Activated T-cell treated with anti-CD3 and anti-CD28 coated beads, Interleukin-2, amount 50 U/mL, for 72 hours (primary cell): ENCODE measurements at places on chromosomes 5 and 9.

GRCh38 chr5:132477784-132478365 is 12.7 kb downstream of the IRF1 start:
- DNase-seq = no peak

- no peak for DNase-seq
These were observed 894 bp downstream of the LRRTM2 start for GRCh38 chr5:138874241-138874640.

- no peak for DNase-seq
These were observed 567.6 kb upstream of the ADAMTS16 start for GRCh38 chr5:4572311-4573100.

DNA sequence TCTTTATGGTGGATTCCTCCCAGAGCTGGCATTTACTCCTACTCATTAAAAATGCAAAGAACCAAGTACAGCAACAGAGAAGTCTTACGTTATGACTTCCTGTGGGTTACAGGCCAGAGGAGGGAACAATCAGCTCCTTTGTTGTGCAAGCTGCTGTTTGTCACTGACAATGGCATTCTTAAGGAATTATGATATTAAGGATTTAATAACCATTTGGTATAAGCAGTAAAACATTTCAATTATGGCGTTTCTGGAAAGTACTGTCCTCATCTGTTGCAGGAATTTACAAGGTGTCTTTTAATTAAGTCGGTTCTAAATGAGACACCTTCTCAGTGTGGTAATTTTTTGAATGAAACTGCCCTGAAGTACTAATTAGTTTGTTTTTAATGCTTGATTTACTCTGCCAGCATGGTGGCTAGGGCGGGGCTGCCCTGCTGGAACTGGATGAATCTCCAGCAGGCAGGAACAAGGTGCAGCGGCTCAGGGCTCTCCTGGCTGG is 49.1 kb upstream of the VDAC1 start:
- no peak for DNase-seq

- DNase-seq = no peak
These were observed 7.3 kb downstream of the SRFBP1 start for GRCh38 chr5:121968910-121969607.

DNA sequence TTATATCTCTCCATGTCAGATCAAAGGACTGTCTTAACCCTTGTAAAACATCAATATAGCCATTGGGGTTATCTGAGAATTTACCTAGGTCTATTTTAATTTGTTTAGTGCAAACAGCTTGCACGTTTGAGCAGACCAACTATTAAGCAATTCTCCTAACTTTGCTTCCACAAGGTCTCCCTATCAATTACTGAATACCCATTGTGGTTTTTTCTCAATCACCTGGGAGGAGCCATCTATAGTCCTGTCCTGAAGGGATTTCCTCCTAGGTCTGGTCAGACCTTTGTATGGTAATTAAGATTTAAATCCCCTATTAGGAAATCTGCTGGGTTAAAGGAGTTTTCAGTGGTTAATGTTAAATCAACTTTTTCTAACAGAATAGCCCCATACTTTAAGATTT is 48.9 kb upstream of the S1PR3 start:
- DNase-seq = no peak

GRCh38 chr5:107129051-107129450 is 541.7 kb downstream of the EFNA5 start:
- no peak for DNase-seq

DNA sequence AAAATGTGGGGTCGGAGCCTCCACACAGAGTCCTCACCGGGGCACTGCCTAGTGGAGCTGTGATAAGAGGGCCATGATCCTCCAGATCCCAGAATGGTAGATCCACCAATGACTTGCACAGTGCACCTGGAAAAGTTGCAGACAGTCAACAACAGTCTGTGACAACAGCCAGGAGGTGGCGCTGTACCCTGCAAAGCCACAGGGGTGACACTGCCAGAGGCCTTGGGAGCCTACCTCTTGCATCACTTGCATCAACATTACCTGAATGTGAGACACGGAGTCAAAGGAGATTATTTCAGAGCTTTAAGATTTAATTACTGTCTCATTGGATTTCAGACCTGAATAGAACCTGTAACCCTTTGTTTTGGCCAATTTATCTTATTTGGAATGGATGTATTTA is 614.1 kb upstream of the CDH9 start:
- DNase-seq = no peak

DNA sequence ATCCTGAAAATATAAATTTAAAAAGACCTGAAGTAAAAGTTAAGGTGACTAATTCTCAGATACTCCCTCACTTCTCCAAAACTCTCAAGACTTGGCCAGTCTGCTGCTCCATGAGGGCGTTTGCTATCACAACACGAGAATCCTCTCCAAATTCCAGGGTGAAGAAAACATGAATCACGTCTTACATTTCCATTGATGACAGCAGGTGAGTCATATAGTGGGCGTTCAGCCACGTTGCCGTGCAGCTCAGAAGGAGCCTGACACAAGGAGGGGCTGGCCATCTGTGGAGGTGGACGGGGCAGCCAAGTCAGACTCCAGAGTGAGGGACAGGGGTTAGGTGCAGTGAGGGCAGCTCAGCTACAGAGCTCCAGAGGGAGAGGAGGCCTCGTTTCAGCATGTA is 555.1 kb upstream of the ADAMTS16 start:
- no peak for DNase-seq

DNA sequence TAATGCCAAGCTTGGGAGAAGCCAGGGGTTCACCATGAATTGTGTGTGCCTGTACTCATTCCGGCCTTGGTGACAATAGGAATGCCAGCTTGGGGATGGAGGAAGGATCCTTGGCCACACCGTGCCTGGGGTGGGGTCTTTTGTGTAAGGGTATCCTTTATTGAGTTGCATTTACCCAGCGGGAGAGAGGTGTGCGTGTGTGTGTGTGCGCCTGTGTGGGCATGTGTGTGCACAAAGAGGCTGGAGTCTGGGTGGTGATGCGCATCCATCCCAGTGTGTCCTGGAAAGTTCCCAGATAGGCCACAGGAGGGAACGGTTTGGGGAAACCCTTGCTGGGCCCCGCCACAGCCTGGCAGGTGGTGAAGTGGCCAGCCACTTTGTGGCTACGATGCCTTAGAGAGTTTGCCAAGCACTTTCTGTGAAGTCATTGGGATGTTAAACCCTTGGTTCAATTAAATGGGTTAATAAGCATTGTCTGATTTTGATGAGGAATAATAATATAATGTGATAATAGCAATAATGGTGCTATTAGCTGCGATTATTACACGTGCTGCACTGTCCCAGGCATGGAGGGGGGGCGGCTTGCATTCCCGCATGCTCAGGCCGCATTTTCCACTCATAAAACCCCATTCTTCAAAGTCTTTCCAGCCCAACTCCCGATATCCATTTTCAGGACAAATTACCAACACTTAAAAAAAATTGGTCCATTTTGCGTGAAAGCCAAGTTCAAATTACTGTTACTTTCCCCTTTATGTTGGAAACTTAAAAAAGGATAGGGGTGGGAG is 13.7 kb downstream of the PITX1 start:
- no peak for DNase-seq

DNA sequence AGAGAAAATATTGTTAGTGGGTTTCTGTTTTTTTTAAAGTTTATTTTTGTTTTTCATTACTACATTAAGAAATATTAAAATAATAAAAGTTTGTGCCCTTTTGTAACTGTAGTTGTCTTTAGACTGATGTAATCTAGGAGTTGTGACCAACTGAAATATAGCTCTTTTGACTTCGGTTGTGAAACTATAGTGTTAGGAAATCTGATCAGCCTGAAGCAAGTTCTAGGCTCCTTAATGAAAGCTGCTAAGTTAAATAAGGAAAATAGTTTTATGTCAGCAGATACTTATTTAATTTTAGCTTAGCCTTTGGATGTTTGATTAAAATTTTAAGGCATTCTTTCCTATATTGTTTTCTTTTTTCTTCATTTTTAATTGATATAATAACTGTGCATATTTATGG is 14.2 kb downstream of the AP3S1 start:
- DNase-seq = no peak

- no peak for DNase-seq
These were observed 545.8 kb upstream of the ARRDC3 start for GRCh38 chr5:91928754-91929521.

- no peak for DNase-seq
These were observed 2.3 kb upstream of the SLC9A3 start for GRCh38 chr5:526456-527088.

- DNase-seq = no peak
These were observed 153.1 kb downstream of the SNCAIP start for GRCh38 chr5:122465031-122465577.

- no peak for DNase-seq
These were observed 224.4 kb downstream of the EBF1 start for GRCh38 chr5:158875272-158875679.

DNA sequence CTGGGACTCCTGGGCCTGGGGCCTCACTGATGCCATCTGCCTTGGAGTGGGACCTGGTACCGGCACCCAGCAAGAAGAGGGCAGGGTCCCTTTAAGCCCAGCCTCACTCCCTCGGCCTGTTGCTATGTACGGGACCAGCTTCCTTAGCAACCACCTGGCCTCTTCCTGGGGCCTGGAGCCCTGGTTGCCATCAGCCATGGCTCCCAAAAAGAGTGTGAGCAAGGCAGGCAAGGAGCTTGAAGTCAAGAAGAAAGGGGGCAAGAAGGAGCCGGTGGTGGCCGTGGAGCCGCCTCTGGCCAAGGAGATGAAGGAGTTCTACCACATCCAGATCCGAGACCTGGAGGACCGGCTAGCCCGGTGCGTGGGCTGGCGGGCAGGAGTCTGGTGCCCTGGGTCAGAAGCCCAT is at the start of gene CFAP157:
Gene CFAP157 (plus strand): TSS at position 153 of the 406 bp plus-strand sequence. CDS start 44 bp downstream, at position 197.
- no peak for DNase-seq

DNA sequence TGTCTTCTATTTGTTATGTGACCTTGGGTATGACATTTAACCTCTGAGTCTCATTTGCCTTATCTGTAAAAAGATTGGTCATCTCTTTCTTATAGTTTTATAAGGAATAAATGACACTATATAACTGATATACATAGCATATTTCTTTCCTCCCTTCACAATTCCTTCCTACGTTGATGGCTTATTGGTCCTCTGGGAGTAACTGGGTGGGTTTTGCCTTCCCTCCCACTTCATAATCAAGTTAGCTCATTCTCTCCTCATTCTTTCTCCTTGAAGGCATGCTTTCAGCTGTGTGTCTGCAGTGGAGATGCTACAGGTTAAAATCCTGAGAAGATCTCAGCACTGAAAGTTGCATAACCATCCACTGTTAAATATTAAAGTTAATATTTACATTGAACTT is 382.4 kb downstream of the TMEM38B start:
- no peak for DNase-seq

- no peak for DNase-seq
These were observed 146.2 kb downstream of the GOLPH3 start for GRCh38 chr5:32027717-32028458.

- no peak for DNase-seq
These were observed 2.5 kb upstream of the GFI1B start for GRCh38 chr9:132975961-132976360.

- no peak for DNase-seq
These were observed at the start of gene ENTPD8 for GRCh38 chr9:137441289-137441934. ENTPD8 (minus strand) TSS chr9:137441357; CDS start chr9:137438285, 3,072 bp downstream.

- DNase-seq = no peak
These were observed 36.2 kb upstream of the IL17B start for GRCh38 chr5:149415066-149415967.

GRCh38 chr5:142924135-142924883 is 154.1 kb downstream of the ARHGAP26 start:
- peak; percentile 7 for DNase-seq

DNA sequence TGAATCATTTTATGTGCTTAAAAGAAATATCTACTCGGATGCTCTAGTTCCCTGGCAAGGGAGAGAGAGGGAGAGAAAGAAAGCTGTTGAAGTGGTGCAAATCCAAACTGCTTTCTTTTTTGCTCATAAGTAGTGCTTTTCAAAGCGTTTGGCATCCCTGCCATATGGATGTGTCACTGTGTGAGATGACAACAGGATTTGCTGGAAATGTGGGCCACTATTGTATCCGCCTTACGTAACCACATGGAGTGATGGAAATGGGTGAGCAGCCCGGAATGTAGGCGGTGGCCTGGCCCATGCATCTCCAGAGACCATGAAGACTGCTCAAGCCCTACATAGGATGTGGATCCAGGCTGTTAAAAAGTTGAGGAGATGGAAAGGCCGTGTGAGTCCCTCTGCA is 30.8 kb downstream of the TJP2 start:
- DNase-seq = no peak

GRCh38 chr5:65141493-65141892 is 340.2 kb downstream of the ADAMTS6 start:
- no peak for DNase-seq

GRCh38 chr9:130382636-130383349 is 62.0 kb upstream of the ASS1 start:
- no peak for DNase-seq

DNA sequence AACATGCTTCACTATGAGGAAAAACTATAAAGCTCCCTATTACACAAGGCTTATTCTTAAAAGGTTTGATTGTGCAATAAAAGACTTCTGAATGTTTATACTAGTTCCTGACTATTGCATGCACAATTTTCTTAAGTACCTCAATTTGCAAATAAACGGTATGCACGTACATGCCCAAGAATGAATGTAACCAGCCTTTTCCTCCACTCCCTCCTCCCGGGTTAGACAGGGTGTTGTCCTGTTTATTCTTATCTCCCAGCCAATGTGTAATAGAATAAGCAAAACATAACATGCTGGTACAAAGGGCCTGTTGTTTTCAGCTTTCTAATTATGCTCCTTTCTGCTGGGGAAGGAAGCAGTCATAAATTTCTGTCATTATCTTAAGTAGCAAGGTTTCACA is 79.1 kb downstream of the AOPEP start:
- DNase-seq = no peak

DNA sequence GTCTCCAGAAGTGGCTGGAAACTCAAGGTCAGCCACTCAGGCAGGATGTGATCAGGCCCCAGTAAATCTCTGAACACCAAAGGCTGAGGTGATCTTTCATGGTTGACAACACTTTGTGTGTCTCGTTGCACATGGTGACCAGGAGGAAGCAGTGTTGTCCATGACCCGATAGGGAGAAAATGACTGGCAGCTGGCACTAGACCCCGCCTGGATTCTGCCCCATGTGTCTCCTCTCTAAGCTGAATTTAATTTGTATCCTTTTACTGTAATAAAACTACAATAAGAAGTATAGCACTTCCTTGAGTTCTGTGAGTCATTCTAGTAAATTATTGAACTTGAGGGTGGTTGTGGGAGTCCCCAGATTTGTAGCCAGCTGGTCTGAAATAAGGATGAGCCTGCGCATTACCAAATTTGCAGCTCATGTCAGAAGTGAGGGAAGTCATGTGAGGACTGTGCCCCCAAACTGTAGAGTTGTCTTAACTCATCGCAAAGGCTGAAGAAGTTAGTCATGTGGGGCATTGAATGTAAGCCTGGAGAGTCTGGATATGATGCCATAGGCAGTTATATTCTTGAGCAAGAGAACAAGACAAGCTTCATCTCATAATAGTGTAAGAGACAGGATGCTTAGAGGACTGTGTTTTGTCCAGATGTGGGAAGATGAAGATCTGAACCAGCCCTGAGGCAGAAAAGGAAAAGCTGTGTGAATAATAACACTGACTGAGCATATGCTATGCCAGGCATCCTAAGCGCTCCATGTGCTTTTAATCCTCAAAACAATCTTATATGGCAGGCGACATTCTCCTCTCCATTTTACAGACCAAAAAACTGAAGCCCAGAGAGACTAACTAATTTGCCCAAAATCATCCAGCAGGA is 55.9 kb downstream of the TMEM215 start:
- DNase-seq = no peak

GRCh38 chr5:59799668-59800346 is 93.7 kb downstream of the PDE4D start:
- DNase-seq = peak; percentile 40

- DNase-seq = no peak
These were observed 97.6 kb upstream of the SPRY4 start for GRCh38 chr5:142422429-142422828.

GRCh38 chr9:129317179-129318011 is 139.3 kb upstream of the IER5L start:
- DNase-seq = no peak
